ENCODE measurements at places on chromosomes 1 and 21.

DNA sequence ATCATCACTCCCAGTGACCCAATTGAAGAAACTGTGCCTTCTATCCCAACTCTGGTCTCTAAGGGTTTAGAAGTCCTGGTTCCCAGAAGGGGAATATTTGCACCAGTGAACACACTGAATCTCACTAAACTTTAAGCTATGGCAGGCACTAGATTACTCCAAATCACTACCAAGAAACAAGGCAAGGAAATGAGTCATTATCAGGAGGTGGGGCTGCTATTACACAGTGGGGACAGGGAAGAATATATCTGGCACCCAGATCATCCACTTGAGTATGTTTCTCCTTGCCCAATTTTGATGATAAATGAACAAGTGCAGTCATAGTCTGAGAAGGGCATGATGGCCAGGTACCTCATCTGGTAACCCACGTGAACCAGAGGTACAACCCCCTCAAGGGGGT, 7.0 kb downstream of the MRPL9 start:
- DNase-seq: no peak

- no peak for DNase-seq
These were observed 115.5 kb downstream of the GABPA start for GRCh38 chr21:25850126-25850842.

- no peak for DNase-seq
These were observed 76.0 kb downstream of the GPR88 start for GRCh38 chr1:100613817-100614559.

- no peak for DNase-seq
These were observed 38.5 kb downstream of the CHD5 start for GRCh38 chr1:6141592-6141991.

GRCh38 chr21:19228226-19228625, 824.6 kb upstream of the TMPRSS15 start:
- no peak for DNase-seq

DNA sequence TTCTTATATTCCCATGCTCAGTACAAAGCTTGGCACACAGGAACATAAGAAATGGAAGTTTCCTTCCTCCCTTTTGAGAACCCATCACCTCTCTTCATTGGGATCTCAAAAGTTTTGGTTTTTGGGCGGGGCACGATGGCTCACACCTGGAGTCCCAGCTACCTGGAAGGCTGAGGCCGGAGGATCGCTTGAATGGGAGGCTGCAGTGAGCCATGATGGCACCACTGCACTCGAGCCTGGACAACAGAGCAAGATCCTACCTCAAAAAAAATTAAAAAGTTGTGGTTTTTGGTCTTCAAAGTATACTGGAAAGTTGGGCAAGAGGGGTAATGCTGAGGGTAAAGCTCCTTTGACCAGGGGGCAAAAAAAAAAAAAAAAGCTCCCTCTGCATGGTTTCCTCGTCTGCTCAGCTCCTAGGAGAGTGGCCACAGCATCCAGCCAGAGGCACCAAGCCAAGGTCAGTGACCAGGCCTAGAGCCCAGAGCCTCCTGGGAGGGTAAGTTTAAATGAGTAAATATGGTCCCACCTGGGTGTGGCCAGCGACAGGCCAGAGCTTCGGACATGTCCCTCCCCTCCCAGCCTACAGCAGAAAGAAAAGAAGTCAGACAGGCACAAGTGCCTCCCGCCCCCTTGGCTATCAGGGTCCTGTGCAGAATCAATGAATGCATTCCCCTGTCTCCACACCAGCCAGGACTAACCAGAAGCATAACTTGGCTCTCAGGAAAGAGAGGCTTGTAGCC, 5.0 kb downstream of the MEF2D start:
- DNase-seq: no peak

- no peak for DNase-seq
These were observed 31.3 kb upstream of the ACTN2 start for GRCh38 chr1:236654957-236655356.

Data from upper lobe of right lung (tissue), 1 donor.